ENCODE measurements at places on chromosomes 6 and 20. TPM values are rescaled to one million over a fixed set of nuclear protein-coding genes. Genes with fewer than 3 reads are reported as not detected.
A peak's percentile ranks its signal among the peaks of the same experiment; 100 is the strongest.

The LRP11 gene
- total RNA-seq = 36.6 TPM

The RAB44 gene
- total RNA-seq = not detected

The TPD52L1 gene
- 14.9 TPM for total RNA-seq

The RAET1G gene
- total RNA-seq = 0.43 TPM

The MLN gene
- not detected for total RNA-seq

The CAPN11 gene
- total RNA-seq = not detected

The FUT9 gene
- not detected for total RNA-seq

The DYNLT2 gene
- 1.0 TPM for total RNA-seq

The LY6G6C gene
- not detected for total RNA-seq

The FAM50B gene
- 22.6 TPM for total RNA-seq

The RSPO3 gene
- 0.82 TPM for total RNA-seq

The ENPP5 gene
- 13.2 TPM for total RNA-seq

DNA sequence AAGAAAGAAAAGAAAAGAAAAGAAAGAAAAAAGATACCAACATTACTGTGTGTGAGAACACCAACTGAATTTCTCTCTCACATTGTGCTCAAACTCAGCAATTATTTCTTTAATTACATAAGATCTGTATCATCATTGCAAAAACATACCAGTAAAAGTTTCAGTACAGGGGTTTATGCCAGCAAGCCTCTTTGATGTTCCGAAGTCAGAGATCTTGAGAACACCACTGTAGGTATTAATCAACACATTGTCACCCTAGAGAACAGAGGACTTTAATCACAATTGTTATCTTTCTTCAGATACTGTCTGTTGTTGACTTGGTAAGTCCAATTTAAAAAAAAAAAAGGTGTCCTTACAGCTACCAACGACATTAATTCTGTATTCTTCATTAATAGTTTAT lies 60.9 kb upstream of the MAP7 start:
- DNase-seq = no peak

DNA sequence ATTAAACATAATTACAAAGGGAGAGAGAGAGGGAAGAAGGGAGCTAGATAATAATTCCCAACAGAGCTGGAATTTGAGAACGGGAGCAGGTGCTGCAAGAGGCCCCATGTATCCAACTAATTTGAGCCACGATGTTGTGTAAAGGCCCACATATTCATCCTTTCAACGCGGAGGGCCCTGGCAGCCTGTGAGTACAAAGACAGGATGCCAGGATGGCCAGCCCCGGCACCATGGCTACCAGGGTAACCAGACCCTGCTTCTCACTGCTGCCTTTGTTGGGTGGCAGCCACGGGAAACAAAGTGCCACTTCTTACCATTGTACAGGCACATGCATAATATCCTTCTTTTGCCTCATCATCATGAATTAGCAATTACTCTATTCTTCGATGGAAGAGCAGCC lies 492.0 kb upstream of the NRSN1 start:
- DNase-seq = no peak

- DNase-seq = no peak
Measured at GRCh38 chr6:54415517-54415916, 107.3 kb downstream of the TINAG start.

GRCh38 chr20:52676283-52676995 lies 295.7 kb upstream of the TSHZ2 start:
- no peak for DNase-seq

GRCh38 chr6:144408161-144408560 lies 123.0 kb downstream of the UTRN start:
- DNase-seq = peak; percentile 88

DNA sequence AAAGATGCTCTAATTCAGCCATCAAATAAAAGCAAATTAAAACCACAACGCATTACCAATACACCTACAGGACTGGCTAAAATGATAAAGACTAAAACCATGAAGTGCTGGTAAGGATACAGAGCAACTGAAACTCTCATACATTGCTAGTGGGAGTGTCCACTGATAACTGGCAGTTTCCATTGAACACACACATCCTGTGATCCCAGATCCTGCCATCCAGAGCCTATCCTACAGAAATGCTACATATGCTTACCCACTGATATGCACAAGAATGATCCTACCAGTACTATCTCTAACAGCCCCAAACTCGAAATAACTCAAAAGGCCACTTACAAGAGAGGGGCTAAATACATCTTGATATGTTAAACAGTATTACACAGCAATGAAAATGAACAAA lies 81.0 kb downstream of the FYN start:
- DNase-seq = no peak

DNA sequence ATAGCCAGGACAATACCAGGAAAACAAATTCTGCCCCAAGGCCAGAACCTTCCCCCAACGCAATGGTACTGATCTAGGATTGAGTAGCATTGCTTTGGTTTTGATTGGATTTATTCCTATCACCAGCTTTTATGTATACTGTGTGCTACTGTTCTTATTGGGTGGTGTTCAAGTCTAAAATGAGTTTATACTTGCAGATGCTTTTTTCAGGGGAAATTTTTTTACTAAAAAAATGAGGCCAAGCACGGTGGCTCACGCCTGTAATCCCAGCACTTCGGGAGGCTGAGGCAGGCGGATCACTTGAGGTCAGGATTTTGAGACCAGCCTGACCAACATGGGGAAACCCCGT lies 116.8 kb downstream of the ZMYND8 start:
- DNase-seq = no peak

- DNase-seq = peak; percentile 85
Measured at GRCh38 chr6:152100183-152100618, 292.7 kb downstream of the ESR1 start.

- DNase-seq = no peak
Measured at GRCh38 chr20:32580970-32581838, 3.9 kb downstream of the NOL4L start.

DNA sequence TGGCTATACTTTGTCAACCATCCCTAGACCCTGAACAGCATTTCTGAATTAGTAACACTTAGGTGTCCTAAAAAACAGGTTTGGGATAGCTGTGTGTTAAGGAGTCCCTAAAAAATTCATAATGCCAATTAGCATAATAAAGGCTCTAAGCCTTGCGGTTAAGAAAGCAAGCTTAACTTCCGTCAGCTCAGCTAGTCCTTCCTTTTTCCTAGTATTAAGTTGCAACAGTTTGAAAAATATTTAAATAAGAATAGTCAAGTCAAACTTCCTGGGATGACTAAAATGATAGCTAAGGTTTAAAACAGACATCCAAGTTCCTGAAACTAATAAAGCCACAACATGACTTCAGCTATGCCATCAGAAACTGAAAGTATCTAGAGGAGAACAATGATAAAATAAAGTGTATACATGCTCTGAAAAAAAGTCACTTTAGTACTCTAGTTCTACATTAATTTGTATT lies 3.5 kb downstream of the AKIRIN2 start:
- no peak for DNase-seq

- DNase-seq = no peak
Measured at GRCh38 chr6:12200761-12201160, 89.4 kb upstream of the EDN1 start.

- no peak for DNase-seq
Measured at GRCh38 chr6:109447087-109447486, 6.6 kb downstream of the SMPD2 start.

DNA sequence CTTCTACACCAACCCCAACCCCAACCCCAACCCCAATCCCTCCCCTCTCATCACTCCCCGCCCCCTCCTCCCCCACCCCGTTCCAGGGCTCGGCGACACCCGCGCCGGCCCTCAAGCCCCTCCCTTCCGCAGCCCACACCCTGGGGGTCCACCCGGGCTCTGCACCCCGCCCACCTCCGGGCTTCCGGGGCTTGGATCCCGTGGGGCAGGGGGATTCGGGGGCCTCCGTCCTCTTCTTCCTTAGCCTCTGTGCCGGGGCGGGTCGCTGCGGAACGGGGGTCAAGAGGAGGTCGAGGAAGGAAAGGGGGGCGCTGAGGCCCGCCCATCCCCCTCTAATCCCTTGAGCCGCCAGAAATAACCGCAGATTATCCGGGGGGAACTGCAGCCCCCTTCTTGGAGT lies 690 bp downstream of the TULP1 start:
- no peak for DNase-seq

GRCh38 chr20:38152175-38152620 lies 12.9 kb downstream of the TGM2 start:
- DNase-seq = peak; percentile 75

GRCh38 chr6:138796771-138797170 lies 884 bp downstream of the ECT2L start:
- DNase-seq = no peak

DNA sequence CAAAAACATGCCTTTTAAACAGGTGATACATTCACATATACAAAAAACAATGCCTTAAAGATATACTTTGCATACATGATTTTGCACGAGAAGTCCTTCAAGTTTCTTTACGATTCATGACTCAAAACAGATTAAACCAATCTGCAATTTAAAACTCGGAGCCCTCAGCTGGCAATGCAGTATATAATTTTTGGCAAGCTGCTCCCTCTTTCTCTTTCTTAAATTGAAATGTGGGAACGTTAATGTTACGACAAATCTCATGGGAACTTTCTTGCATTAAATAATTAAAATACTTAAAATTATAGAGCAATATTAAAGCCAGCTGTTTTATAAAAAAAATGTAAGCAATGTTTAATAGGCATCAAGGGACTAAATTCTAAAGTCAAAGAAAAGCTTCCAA lies 334.6 kb downstream of the ESR1 start:
- DNase-seq = no peak

DNA sequence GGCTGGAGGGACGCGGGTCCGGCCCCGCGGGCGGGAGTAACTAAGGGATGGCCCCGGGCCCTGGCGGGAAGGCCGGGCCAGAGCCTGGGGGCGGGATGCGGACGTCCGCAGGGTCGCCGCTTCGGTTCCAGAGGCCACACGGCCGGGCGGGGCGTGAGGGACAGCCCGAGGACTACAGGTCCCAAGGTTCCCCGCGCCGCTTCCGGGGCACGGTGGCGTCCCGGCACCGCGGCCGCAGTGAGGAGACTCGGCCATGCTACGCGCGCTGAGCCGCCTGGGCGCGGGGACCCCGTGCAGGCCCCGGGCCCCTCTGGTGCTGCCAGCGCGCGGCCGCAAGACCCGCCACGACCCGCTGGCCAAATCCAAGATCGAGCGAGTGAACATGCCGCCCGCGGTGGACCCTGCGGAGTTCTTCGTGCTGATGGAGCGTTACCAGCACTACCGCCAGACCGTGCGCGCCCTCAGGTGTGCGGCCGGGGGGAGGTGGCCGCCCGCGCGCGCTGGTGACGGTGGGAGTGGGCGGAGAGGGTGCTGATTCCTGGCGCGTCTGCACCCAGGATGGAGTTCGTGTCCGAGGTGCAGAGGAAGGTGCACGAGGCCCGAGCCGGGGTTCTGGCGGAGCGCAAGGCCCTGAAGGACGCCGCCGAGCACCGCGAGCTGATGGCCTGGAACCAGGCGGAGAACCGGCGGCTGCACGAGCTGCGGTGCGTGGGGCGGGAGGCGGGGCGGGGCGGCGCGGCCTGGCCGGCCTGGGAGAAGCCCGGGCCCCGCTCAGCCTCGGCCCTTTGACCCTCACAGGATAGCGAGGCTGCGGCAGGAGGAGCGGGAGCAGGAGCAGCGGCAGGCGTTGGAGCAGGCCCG lies at the start of gene MRPS26:
Gene MRPS26, plus strand, starts transcription at position 237 of the 861 bp plus-strand sequence. Its CDS starts 17 bp downstream, at position 254.
- peak; percentile 93 for DNase-seq

DNA sequence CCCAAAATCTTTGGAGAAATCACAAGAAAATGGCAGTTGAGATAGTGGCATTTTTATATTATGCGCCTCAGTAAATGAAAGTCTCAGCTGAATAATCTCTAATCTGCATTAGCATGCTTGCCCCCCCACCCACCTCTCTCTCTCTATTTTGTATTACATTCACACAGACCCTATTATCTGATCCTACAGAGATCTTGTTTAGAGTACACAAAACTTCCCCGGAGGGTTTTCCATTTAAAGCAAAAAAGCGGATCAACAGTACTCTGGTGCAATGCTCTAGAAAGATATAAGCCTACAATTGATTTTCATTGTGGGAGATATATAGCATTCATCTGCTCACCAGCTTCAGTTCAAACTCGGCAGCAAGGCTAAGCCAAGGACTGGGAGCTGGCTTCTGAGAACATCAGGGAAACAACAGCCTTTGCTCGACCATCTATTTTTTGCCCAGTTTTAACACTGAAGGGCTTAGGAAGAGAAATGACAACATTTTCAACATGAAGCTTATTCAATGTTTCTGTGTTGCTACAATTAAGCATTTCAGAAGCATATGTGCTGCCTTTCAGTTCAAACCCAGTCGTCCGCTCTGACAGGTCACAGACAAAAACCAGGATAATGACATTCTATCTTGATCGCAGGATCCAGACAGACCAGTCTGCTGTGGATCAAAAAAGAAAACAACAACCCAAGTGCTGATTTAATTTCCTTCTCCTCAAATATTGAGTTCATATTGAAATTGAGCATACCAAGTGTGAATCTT lies 137.6 kb upstream of the ATXN1 start:
- DNase-seq = no peak

- no peak for DNase-seq
Measured at GRCh38 chr6:15426901-15427300, 181.0 kb downstream of the JARID2 start.

DNA sequence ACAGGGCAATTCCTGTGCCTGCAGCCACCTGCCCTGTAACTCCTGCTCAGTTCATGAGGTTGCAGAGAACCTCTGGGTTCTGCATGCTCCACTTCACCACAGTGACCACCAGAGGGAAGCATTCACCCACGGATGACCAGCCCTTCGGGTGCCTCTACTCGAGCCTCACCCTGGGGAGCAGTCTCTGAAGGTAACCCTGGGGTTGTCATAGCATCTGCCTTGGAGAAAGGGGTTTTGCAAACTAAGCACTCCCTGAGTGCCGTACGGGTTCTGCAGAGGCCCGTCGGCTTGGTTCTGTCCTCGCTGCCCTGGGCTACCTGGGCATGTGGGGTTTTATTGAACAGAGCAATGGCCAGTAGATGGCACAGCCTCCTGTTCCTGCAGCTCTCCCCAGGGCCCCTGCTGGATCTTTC lies 10.2 kb upstream of the CST5 start:
- DNase-seq = peak; percentile 34

- DNase-seq = peak; percentile 91
Measured at GRCh38 chr20:40506537-40506939, 182.5 kb downstream of the MAFB start.

GRCh38 chr6:41976794-41977484 lies 35.3 kb upstream of the CCND3 start:
- no peak for DNase-seq

DNA sequence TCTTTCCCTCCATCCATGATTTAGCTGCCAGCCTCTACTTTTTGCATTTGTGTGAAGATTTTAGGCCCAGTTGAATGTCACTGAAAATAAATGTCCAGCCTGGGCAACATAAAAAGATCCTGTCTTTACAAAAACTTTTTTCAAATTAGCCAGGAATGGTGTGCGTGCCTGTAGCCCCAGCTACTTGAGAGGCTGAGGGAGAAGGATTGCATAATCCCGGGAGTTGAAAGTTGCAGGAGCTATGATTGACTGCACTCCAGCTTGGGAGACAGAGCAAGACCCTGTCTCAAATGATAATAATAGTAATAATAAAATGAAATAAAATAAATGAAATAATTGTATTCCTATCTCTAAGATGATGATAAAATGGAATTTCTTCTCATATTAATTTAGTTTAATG lies 5.0 kb upstream of the GFOD1 start:
- no peak for DNase-seq
